ENCODE measurements at places on chromosomes 12 and 14.

- DNase-seq = no peak
These were observed 5.1 kb downstream of the SHMT2 start for GRCh38 chr12:57234571-57235016.

GRCh38 chr14:43204816-43205215, 1302.3 kb downstream of the FSCB start:
- no peak for DNase-seq

- no peak for DNase-seq
These were observed 87.7 kb downstream of the STON2 start for GRCh38 chr14:81312289-81312876.

DNA sequence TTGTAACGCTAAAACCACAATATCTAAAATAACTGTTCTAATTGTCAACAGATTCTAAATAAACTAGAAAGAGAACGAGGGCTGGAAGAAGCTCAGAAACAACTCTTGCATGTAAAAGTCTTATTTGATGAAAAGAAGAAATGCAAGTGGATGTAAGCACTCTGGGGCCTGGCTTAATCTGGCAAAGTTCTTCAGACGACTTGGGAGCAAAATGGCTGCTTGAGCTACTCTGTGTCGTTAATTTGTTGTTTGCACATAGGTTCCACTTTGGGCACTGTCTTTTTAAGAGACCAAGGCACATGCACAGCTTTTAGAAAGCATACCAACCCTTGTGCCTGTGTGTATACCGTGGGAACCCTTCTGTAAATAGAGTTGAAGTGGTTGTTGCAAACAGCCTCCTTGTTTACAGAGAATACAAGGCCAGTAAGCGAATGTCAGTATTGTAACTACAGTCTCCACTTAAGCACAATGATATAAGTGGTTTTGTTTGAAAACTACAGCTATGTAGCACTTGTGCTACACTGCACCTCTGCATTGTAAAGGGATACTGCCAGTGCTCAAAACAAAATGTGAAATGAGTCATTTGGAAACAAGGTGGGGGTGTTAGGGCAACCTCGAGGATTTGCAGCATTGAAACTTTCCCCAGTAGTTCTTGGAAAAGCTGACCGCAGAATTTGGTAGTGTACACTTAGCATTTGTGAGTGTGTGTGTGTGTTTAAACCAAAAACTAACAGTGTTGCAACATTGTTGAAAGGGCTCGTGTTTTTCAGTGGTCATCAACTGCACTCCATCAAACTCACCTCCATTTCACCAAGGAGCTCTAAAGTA, 154.3 kb downstream of the CEP83 start:
- no peak for DNase-seq

DNA sequence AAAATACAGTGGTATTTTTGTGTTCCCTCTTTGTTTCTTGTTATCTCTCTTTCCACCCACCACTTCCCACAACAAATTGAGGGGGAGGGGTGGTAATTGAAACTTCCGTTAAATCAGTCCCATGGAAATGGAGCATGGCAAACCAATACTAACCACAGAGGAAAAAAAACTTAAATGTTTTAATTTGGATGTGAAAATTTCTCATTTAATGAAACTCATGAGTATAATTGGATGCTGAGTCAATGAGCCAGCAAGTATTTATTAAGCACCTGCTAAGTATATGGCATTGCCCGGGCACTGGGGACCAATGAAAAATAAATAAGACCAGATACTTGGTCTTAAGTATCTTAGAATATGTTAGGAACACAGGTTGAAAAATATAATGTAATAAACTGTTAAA, 147.5 kb downstream of the KCNH5 start:
- no peak for DNase-seq

- DNase-seq = no peak
These were observed 2.6 kb downstream of the DLGAP5 start for GRCh38 chr14:55188686-55189295.

GRCh38 chr12:39804898-39805297, 185.3 kb upstream of the ABCD2 start:
- no peak for DNase-seq

DNA sequence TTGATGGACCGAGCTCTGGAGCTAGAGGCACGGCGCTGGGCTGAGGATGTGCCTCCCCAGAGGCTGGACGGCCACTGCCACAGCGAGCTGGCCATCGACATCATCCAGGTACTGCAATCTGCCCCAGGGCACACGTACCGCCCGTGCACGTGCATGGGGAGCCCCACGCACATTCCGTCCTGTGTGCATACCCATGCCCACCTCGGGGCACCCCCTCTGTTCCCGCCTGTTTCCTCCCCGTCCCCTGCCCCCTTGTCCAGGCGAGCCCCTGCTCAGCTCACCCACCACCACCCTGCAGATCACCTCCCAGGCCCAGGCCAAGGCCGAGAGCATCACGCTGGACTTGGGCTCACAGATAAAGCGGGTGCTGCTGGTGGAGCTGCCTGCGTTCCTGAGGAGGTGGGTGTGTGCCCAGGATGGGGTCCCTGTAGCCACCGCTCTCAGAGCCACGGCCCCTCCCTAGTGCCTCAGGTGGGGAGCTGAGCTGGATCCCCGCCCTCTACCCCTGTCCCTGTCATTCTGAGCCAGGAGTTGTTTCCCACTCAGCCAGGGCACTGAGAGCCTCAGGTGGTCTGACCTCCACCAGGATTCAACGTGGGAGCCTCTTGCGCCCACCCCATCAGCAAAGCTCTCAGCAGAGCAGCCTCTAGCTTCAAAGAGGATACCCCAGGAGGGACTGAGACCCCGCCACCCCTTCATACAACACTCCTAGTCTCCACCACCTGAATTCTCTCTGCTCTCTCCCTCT, 6.9 kb downstream of the TNFAIP2 start:
- no peak for DNase-seq

GRCh38 chr12:118884226-118884625, 97.1 kb upstream of the SRRM4 start:
- no peak for DNase-seq

DNA sequence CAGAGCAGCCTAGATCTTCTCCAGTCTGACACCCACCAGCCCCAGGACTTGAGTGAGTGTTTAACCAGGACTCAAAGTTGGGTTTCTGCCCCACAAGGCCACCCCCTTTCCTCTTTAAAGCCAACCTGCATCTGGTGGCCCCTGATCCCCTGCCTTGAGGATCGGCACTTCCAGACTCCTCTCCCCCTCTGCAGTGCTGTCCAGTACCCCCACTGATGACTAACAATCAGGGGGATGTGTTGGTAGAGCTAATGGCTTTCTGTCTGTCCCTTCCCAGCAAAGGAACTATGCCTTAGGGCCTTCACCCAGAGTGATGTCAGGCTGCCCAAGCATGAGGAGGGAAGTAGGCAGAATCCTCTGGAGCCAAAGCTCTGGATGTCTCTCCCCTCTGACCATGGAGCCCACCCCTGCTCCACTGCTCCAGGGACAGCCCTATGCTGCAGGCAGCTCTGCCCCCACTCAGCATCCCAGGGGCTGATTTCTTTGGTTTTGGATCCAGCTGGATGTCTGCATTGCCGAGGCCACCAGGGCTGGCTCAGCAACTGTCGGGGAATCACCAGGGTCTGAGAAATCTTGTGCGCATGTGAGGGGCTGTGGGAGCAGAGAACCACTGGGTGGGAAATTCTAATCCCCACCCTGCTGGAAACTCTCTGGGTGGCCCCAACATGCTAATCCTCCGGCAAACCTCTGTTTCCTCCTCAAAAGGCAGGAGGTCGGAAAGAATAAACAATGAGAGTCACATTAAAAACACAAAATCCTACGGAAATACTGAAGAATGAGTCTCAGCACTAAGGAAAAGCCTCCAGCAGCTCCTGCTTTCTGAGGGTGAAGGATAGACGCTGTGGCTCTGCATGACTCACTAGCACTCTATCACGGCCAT, 42.9 kb downstream of the DAD1 start:
- DNase-seq = no peak

- no peak for DNase-seq
These were observed 192.7 kb downstream of the BTG1 start for GRCh38 chr12:91952916-91953315.

- no peak for DNase-seq
These were observed 13.7 kb downstream of the PPP1R13B start for GRCh38 chr14:103833711-103834110.

DNA sequence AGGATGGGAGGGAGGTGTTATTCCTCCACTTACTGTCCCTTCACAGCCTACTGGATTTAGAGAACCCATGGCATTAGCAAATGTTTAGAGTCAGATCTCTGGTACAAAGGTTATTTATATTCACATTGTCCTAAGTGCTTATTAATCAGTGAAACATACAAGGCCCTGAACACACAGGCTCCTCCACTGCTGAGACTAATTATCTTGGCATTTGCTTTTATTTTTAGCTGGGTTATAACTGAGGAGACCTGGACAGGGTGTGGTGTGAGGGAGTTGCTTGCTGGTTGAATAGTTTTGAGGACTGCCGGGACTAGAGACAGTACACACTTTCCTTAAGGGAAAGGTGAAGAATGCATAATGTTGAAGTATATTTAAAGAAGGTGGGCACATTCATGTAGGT, 77.5 kb downstream of the FIGNL2 start:
- no peak for DNase-seq

DNA sequence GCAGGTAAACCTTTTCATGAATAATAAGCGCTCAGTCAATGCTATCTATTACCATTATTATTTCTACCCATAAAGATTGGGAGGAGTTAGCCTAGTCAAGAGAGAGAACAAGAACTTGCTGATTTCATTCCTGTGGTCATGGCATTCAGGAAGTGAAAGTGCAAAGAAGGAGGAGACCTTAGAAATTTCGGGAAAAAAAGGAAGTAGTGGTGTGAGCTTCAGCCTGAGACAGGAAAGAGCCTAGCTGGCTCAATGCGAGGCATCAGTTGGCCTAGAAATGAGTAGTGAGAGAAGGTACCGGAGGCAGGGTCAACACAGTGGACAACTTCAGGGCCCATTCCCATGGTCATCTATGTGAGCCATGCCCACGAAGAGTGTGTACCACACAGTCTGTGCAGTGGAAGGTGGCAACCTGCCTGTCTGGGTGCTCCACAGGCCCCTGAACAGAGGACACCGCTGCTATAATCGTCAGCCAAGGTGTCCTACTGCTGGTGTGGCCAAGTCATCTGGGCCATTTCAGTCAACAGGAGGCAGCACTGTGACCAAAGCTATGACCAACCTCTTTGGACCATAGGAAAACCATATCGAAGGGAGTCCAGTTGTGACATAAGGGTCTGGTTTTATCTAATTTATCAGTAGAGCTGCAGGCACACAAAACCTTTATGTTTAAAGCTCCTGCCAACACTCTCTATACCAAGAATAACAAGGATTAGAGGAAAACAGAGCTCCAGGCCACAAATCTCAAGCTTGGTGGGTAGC, 16.2 kb upstream of the STON2 start:
- no peak for DNase-seq

DNA sequence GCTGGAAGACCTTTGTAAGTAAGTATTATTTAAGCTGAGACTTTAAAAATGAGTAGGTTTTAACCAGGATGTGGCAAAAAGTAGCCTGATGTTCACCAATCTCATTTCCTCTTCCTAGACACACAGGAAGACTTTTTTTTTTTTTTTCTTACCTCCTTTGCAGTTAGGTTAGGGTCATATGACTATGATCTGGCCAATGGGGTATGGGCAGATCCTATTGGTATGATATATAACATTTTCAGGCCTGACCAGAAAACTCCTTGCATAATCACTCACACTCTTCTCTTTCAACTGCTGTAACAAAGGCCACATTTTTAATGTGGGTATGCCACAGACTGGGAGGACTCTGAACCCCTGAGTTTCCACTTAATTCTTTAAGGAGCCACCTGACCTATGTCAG, 2.7 kb upstream of the RPS6KA5 start:
- no peak for DNase-seq

- no peak for DNase-seq
These were observed 140.6 kb downstream of the ETNK1 start for GRCh38 chr12:22765421-22766130.

DNA sequence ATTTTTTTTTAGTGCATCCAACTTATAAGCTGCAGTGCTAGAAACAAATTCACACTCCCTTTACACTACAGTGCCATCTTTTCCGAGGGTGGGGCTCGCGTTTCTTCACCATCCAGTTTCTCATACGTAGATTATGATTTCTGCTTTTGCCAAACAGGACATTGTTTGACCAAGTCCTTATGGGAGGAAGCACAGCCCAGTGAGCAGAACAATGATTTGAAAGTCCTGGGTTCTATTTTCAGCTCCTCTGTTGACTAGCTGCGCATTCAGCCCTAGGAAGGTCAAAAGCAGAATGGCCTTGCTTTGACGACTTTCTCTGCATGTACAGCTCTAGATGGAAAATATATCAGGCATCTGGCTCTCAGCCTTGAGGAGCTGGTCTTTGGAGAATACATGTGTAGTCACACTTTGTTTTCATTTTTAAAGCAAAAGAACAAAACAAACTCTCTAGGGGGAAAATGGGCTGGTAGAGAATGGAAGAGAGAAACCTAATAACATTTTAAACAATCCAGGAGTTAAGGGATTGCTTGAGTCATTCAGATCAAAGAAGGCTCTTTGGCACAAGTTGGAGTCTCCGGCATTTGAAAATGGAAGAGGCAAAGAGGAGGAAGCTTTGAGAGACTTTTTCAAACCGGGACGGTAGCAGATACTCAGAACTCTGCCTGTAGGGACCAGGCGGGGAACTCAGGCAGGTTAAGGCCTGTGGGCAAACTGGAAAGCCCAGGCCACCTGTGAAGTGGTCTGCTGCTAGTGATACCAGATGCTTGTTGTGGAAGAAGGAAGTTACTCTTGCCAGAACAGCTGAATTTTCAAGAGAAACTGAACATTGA, 257.3 kb upstream of the PLEKHG7 start:
- DNase-seq = no peak

DNA sequence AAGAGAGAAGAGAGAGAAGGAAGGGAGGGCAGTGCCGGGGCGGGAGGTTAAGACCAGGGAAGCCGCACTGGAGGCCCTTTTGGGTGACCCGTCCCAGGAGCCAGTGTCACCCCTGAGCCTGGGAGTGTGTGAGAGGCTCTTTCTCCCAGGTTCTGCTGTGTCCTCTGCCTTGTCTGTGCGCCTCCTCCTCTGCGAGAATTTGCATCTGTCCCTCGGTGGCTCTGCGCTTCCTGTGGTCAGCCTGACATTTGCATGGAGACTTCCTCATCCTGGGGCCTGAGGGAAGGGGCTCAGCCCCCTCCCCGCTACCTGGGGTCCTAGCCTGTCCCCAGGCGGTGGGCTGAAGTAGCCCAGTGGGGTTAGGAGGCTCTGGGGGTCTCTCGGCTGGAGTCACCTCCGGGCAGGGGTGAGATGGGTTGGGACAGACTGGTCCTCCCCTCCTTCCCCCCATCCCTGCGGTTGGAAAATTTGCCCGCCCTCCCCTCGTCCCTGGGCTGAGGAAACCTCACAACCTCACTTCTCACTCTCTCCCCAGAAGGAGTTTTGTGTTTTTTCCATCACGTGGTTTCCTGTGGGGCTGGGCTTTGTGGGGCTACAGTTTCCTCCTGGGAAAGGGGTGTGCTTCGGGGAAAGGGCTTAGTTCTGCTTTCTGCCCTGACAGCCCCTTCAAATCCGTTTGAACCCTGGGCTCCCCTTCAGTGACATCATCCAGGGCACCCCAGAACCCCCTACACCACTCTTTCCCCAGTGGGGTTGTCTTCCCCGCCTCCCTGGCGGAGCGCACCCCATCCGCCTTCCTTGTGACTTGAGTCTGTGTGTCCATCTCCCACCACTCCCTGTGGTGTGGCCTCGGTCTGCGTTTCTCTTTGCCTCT, 2.5 kb downstream of the PTPN6 start:
- DNase-seq = peak; percentile 85
